ENCODE measurements at places on chromosomes 2 and 18.

DNA sequence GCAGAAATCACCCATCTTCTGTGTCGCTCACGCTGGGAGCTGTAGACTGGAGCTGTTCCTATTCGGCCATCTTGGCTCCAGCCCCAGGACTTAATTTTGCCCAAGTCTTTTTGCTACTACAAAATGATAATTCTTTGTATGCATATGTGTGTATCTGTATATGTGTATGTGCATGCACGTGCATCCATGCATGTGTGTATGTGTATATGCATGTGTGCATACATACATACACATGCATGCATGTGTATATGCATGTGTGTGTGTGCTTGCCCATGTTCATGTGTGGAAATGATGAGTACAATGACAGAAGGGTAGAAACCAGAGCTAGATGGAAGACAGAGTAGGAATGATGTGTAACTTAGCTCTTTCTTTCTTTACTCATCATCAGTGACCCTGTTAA is 497.9 kb upstream of the SPRED2 start:
- DNase-seq: no peak

- no peak for DNase-seq
These were observed 214.8 kb upstream of the RAB6C start for GRCh38 chr2:129764376-129765325.

DNA sequence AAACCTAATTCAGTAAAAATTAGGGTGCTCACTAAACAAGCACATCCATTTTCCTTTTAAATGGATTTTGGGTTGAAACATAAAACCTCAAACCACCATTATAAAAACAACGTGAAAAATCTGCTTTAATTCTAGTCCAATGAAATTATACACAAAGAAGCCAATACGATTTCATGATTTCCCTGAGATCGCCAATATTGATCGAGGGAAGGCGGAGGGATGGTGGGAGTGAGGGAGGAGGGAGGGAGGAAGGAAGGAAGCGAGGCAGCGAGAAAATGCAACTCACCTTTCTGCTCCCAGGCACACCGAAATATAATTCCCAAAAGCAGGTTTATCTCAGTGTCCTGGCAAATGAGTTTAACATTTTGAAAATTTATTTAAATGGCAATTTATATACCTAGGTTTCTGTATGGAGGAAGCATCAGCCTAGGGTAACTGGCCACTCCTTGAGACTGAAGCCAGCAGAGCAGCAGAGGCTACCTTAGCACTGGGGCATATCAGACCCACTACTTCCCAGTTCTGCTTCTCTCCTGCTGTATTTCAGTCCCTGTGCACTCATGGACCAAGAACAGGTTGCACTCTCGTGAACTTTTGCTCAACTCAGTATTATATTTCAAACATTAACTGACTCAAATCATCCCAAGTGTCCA is 2.3 kb upstream of the ONECUT2 start:
- DNase-seq: no peak

GRCh38 chr2:21258082-21258481 is 134.3 kb downstream of the TDRD15 start:
- no peak for DNase-seq

DNA sequence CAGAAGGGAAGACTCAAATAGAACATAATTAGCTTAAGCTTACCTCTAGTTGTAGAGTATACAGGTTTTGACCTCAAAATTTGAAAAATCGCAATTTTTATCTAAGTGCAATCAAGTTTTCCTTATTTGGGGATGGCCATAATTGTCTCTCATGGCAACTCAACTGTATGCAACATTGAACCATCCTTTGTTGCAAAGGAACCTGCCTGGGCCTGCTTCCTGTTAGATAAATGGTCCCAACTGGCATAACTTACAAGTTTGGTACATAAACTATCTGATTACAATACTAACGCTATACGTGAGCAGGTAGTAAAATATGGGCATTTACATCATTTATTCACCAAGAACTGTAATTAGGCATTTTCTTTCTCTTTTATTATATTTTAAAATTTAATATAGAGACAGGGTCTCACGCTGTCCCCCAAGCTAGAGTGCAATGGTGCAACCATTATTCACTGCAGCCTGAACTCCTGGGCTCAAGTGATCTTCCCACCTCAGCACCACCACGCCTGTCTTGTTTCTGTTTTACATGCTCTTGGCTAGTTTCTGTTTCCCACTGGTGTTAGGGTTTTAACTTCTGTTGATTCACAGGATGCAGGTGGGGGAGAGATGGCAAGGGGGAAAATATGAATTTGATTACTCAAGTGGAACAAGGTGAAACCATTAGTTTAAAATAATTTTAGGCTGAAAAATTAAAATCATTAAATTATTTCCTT is 55.3 kb upstream of the B3GNT2 start:
- no peak for DNase-seq

GRCh38 chr2:102141011-102141943 is 1.3 kb upstream of the IL1R1 start:
- no peak for DNase-seq

GRCh38 chr2:225173909-225174308 is 131.6 kb upstream of the DOCK10 start:
- DNase-seq: no peak

DNA sequence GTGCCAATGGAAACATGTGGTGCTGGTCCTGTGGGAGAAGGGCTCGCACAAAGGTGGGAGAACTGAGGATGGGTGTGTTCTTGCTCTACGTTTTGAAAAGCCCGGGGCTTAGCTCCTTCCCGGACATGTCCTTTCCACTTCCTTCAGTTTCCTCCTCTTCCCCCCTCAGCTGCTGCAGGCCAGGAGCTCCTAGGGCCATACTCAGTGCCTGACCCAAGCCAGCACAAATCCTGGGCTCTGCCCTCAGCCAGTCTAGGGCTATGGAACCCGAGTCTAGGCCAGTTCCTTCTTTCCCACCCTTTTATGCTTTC is 1.4 kb upstream of the SIX2 start:
- no peak for DNase-seq

DNA sequence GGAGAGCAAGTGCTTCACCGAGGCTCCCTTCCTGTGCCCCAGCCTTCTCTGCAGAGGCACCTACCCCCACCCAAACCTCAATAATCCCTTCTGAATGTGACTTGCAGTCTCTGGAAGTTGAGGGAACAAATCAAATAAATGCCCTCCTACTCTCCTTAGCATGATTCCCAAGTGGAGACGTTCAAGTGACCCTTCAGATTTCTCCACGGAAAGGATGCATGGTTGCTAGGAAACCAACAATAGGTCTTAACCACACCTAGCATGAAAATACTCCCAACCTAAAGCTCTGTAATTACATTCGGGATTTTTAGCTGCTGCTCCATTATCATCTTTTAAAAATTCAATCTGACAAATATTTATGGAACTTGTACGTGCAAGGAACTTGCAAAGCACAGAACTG is 50.2 kb upstream of the CABLES1 start:
- no peak for DNase-seq

- no peak for DNase-seq
These were observed 50.2 kb downstream of the NFATC1 start for GRCh38 chr18:79445696-79446561.

DNA sequence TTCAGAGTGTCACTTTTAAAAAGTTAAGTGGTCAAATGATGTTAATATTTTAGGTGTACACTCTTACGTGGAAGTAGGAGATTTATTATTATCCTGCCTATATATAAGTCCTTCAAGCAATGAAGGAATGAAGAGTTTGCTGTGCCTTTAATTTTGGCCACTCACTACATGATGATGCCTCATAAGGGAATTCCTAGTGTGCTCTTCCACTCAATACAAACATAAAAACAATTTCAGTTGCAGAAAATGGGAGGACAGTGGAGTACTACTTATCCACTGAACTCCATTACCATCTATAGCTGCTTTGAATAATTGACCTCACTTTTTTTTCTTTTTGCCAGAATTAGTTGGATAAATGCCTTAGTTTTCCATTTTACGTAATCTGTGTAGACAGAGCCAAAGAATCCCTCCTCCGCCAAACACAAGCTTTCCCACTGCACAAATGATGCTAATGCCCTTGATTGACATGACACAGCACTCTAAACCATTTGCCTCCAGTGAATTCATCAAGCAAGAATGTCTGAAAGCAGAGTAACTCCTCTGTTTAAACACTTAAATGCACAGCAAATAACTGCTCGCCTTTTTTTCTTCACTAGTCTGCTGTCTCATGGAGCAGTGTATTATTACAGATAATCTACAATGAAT is 751.1 kb upstream of the FANCL start:
- DNase-seq: no peak

DNA sequence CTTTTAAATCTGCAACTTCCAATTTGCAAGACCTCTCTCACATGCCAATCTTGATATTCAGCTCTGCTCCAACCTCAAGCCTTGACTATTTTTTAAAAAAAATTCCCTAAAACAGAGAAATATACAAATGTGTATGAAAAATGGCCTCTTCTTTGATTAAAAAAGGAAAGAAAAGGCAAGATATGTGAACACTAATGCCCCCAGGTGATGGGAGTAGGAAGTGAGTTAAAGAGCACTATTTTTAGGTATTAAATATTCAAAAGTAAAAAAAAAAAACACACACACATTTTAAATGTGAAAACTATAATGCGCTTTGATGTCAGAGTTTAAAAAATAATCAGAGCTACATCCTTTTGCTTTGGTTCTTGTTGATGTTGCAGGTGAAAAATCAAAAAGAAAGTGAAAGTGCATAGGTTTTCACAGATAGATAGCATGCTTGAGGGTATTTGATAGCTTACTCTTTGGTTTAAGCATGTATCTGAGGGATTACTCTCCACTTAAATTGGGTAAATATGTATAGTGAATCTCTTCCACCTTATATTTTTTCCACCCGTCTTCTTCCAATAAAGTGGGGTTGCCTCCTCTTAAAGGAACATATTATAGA is 406.0 kb upstream of the POU3F3 start:
- DNase-seq: no peak

DNA sequence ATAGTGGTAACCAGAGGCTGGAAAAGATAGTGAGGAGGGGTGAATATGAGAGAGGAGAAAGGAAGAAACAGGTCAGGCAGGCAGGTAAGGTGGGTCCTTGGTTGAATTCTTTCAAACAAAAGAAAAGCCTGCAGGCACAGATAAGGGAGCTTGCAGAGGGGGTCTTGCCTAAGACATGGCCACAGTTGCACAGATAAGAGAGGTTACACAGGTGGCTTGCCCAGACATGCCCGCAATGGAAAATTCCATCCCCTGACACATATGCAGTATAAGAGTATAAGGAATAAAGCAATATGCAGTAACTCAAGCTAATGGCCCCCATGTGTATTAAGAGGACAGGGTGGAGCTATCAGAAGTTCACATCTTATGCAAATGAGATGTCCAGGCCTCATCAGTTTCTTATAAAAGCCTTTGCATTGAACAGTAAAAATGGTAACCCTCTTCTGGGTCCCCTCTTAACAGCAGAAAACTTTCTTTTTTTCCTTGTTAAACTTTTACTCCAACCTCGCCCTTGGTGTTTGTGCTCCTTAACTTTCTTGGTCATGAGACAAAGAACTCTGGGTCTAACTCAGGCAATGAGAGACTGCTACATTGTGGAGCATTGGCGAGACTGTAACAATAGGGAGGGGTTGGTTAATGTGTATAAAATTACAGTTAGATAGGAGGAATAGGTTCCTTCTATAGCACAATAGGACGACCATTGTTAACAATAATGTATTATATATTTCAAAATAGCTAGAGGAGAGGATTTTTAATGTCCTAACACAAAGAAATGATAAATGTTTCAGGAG is 764.6 kb downstream of the TSN start:
- DNase-seq: no peak

DNA sequence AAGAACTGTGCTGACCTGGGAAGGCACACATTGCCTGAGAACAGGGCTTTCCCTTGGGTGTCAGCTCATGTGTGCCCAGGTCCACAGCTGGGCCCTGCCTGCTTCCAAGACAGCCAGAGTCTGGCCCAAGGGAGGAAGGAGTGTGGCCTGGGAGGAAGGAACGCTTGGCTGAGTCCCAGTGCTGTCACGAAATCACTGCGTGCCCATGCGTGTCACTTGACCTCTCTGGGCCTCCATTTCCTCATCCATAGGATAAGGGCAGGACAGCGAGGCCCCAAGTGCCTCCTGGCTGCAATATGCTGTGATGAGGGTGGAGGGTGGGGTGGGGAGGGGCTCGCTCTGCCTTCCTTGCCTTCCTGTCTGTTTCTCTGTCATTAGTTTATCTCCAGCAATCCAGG is 642 bp upstream of the KCNK3 start:
- DNase-seq: no peak

- DNase-seq: no peak
These were observed 59.2 kb downstream of the PTPRM start for GRCh38 chr18:7626175-7626921.

DNA sequence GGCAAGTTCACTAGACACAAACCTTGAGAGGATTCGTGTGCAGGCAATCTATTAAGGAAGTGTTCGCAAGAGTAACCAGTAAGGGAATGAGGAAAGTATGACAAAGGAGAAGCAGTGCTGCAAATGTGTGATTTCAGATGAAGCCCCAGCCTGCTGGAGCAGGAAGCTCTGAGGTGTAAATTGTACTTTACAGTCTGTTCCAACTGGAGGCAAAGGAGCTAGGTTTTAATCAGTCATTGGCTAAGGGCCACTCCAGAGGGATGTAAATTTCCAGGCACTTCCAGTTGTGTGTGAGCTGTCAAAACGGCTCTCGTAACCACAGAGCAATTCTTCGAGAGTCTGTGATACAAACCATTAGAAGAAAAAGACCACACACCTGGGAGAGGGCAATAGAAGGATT is 359.5 kb upstream of the FAM98A start:
- no peak for DNase-seq

- DNase-seq: no peak
These were observed 120.2 kb downstream of the GBX2 start for GRCh38 chr2:236047886-236048540.

- no peak for DNase-seq
These were observed 98.7 kb upstream of the MGAT5 start for GRCh38 chr2:134155134-134155533.

- no peak for DNase-seq
These were observed 267.6 kb upstream of the RAB12 start for GRCh38 chr18:8341481-8342230.
